ENCODE measurements at places on chromosomes 3 and 15.

- no peak for DNase-seq
Observed at GRCh38 chr3:138140940-138141339, 8.8 kb upstream of the A4GNT start.

DNA sequence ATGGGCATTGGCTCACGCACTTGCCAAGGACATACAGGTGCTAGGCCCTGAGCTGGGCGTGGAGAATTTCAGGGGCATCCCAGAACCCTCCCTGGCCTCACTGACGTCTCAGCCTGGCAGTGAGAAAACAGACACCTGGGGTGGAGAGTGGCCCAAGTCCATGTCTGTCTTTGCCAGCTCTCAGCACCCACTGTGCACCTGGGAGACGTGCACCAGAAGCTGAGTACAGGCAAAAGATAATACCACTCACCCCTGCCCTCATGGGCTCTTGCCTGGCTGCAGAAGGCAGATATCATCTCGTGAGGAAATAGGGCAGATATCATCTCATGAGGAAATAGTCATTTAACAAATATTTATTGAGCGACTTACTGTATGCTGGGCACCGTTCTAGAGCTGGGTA, 8.0 kb downstream of the LOXL1 start:
- DNase-seq = no peak

DNA sequence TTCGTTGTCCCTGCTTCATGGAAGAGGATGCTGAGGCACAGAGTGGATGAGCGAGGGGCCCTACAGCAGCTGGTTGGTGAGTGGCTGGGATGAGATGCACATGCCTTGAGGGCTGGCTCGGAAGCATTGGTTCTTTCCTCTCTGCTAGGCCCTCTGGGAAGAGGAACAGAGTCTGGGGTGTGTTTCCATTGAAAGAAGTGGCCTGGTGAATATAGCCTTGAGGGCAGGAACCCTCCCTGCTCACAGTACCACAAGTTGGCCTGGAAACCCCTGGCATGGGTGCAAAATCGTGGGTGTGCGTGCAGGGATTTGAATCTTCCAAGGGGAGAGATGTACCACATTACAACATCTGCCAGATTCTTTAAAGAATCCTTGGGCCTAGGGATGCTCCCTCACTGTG, 37.6 kb upstream of the ANKRD34C start:
- DNase-seq = no peak

DNA sequence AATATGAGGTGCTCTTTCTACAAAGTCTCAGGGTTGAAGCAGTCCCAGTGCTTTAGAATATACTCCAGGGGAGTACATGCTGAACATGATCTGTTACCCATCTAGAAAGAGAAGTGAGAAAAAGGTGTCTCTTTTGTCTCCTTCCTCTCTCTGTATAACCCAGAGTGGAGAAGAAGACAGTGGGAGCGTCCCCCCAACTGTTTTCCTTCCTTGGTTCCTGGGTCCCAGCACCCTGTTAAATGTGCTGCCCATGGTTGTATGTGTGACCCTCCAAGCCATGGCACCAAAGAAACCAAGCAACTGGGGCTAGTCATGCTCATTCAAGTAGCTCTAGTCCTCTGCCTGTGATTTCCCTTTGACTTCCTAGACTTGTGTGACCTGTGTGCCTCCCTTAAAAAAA, 683.7 kb downstream of the TBL1XR1 start:
- no peak for DNase-seq

DNA sequence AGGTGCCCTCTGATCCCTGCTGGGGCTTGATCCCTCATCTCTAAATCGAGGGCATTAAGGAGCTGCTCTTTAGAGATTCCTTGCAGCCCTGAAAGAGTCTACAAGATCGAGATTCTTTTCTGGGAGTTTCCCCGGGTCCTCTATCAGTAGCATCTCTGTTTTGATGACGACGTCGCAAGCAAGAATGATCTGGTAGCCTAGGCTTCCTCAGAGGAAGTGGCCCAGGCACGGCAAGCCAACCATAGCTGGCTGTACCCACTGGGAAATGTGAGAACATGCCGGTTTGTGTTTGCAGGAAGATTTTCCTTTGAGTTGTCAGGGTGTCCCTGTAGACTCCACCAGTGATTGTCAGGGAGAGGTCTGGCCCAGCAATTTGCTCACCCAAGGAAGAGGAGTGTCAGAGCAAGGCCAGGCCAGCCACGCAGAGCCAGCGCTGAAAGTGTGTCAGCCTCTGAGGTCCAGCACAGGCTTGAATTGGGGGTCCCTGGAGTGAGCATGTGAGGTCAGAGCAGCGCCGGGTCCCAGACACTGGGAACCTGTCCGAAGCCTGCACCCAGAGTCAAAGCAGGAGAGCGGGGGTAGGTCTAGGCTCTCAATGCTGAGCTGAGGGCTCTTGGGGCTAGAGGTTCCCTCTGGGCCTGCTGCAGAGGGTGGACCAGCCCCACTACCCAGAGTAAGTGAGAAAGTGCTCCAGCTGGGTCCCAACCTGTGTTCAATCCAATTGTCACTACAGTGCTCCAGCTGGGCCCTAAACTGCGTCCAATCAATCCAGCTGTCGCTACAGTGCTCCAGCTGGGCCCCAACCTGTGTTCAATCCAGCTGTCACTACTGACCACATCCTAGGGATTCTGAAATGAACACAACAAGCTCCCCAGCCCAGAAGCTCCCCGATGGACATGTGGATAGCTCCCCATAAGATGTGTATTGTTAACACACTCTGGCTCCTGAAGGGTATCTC, 95.7 kb downstream of the CHDH start:
- DNase-seq = no peak

GRCh38 chr3:169695031-169695430, 31.5 kb upstream of the MECOM start:
- no peak for DNase-seq

DNA sequence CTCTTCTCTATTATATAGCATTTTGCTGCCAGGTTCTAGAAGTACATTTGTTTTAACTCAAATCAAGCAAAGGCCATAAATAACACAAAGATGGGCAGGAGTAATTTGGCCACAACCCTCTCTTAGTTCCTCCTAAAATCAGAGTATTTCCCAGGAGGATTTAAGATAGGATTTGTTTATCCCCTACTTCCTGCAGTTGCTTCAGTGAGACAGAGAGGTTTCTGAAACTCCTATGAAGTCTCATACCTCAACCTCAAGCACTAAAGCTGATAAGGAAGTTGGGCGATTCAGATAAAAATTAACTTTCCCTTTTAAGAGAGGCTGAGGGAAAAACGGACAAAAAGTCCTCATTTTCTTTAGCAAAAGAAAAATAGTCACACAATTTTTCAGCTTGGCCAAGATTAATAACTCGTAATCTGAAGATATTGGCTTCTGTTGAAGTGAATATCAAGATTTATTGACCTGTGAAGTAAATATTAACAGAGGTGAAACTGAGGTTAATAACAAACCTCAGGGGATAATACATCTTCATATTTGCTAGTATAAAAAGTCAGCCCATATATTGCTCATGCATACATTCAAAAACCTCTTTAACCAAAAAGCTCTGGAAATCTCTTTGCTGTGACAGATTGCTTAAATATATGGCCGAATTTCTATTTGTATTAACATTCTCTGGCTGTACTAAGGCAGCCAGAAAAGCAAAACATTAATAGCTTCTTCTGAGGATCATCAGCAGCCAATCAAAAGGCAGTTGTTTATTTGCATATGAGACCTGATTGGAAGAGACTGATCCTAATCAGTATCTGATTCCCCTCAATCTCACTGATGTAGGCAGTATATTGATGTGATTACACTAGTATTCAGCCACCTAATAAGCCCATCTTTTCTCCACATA, 90.6 kb upstream of the GADL1 start:
- no peak for DNase-seq

DNA sequence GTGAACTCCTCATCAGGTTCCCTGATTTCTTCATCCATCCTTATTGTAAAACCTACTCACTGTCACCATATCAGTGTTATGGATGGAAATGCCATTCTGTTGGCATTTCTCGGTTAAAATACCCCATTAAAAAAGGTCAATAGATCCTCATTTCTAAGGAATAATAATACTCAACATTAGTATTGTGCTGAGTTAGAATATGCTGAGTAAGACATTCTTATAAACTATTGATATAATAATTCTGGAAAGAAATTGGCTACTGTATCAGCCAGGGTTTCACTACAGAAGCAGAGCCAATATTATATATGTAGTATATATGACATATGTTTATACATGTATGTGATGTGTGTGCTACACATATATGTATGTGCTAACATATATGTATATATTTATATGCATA, 95.4 kb upstream of the KCNH8 start:
- DNase-seq = no peak

Data from sciatic nerve (tissue), 2 donors.